ENCODE measurements at places on chromosomes 3 and 15.

- DNase-seq: no peak
Measured at GRCh38 chr3:78668302-78668701, 1099.5 kb downstream of the ROBO1 start.

DNA sequence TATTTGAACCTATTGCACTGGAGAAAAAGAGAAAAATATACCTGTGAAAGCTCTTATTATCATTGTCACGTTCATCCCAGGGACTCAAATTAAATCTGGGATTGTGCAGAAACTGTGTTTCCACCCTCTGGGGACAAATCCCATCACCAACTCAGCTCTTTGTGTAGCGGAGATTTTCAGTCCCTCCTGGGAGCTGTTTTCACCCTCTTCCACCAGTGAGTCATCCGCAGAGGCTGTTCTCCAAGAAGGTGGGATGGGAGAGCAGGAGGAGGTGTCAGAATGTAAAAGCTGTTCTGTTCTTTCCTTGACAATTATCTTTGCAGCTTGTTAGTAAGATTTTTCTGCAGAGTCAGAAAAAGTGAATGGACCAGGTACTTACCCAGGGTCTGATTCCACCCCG, 28.0 kb downstream of the SV2B start:
- DNase-seq: no peak

DNA sequence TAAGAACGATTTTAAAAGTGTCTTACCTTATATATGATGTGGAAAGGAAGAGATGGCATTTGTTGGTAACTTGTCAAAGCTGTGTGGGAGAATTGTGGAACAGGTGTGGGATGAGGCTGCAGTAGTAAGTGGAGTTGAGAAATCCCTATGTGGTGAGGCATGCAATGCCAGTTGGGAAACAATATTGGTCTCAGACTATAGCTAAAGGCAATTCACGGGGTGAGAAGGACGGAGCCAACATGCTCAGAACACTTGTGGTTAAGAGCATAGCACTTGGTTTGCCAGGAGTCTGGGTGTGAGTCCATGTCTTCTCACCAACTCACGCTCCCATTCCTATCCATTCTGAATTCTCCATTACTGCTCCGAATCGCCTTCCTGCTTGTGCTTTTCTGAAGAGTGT, 615.6 kb upstream of the ADAMTS9 start:
- no peak for DNase-seq

GRCh38 chr15:93519599-93519998, 430.6 kb upstream of the RGMA start:
- DNase-seq: no peak

- DNase-seq: no peak
Measured at GRCh38 chr3:22907161-22907780, 295.9 kb upstream of the UBE2E2 start.

GRCh38 chr3:46971151-46971550, 5.4 kb downstream of the CCDC12 start:
- no peak for DNase-seq

- DNase-seq: peak; percentile 60
Measured at GRCh38 chr3:172516318-172517214, 6.7 kb downstream of the TNFSF10 start.

DNA sequence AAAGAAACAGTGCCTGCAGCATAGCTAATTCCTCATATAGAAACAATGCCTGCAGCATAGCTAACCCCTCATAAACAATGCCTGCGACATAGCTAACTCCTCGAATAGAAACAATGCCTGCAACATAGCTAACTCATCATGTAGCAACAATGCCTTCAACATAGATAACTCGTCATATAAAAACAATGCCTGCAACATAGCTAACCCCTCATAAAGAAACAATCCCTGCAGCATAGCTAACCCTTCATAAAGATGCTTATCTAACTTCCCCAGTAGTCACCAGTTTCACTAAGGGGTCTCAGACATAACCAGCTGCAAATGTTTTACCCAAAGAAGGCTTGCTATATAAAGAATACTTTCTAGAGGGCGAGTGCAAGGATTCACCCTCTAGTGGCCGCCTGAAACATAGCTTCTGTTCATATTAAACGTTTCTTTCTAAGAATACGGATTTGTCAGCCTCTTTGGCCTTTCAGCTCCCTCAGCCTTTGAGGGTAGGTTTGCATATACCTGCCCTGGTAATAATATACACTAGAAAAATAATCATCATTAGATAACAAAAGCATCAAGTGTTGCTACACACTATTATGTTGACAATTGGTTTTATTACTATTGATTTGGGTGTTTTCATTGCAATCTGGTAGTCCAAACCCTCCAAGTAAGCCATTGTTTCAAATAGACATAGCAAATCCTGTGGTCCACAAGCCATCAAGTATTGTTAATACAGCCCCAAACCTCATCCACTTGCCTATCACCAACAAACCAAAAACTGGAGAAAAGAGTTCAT, 44.4 kb upstream of the FAN1 start:
- no peak for DNase-seq

DNA sequence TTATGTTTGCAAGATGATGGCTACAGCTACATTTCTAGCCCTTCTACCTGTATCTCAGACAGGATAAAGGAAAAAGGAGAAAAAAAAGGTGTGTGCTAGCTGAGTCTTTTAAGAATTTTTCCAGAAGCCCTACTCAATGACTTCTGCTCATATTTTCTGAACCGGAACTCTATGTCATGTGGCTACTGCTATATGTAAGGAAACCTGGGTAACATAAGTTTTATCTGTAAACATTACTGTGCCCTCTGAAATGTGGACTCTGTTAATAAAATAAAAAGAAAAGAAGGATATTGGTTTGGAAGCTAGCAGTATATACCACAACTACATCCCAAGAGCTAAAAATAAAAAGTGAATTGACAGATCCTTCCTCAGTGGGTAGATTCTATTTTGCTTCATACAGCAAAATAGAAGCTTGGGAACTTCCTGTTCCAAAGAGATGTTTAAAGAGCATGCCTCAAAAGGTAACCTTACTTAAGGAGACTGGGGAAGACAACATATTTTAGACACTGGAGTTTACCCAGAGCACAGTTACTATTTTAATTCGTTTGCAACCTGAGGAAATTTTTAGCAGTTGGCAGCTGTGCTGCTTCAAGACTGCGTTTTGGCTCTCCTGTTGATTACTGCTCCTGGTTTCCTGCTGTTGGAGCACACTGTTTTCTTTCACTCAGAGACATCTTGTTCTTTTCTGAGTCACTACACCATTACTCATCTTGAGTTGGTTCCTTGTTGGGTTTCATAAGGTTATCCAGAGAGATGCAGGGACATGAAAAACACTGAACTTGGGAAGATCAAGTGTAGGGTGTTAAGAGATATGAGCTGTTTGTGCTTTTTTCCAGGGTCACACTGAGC, 280.7 kb downstream of the NFKBIZ start:
- DNase-seq: peak; percentile 20

DNA sequence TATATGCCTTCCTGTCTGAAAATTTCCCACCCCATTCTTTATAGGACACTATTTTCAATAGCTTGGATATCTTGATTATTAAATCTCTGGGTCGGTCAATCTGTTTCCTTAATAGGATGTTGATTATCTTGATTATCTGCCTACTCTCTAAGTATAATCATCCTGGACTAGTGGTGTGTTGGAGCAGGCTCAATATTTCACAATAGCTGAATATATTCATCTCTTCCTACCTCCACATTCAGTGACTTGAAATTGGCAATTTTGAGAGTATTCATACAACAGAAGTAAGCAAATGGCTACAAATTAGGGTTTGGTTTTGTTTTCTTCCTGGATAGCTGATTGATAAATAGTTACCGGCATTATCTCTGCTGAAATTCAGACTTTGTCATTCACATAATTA, 1162.6 kb downstream of the ROBO1 start:
- DNase-seq: no peak

DNA sequence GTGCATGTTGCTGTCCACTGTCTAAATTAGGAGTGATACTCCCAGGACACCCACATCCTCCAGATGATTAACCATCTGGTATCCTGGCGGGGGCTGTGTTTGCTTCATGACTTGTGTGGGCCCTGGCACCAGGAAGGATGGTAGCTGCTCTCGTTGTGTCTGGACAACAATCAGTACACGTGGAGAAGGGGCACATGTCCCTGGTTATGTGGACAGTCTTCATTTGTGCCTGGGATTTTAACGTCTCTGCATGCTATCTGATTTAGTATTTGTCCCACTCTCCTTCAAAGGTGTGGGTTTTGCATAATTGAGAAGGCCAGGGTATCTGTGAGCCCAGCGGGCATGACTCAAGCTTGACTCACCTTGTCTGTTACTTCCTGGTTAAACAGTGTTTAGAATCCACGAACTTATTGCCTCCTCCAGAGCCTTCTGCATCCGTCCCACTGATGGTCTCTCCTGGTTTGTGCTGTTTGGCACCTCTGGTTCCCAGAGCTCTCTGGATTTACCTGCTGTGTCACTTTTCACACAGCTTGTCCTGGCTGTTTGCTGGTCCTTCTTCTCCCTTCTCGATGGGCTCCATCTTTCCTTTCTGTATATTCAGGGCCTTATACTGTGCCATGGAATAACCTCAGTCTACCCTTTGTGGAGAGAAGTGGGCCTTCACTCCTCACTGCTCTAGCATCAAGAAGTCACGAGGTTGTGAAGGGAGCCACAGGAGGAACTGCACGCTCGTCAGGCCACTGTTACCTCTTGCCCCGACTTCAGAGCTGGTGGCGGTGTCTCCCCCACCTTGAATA, 32.5 kb downstream of the ARNT2 start:
- peak; percentile 80 for DNase-seq

GRCh38 chr3:70127192-70127591, 127.7 kb downstream of the SAMMSON start:
- DNase-seq: no peak

GRCh38 chr3:46163556-46164041, 44.5 kb downstream of the CCR1 start:
- no peak for DNase-seq

DNA sequence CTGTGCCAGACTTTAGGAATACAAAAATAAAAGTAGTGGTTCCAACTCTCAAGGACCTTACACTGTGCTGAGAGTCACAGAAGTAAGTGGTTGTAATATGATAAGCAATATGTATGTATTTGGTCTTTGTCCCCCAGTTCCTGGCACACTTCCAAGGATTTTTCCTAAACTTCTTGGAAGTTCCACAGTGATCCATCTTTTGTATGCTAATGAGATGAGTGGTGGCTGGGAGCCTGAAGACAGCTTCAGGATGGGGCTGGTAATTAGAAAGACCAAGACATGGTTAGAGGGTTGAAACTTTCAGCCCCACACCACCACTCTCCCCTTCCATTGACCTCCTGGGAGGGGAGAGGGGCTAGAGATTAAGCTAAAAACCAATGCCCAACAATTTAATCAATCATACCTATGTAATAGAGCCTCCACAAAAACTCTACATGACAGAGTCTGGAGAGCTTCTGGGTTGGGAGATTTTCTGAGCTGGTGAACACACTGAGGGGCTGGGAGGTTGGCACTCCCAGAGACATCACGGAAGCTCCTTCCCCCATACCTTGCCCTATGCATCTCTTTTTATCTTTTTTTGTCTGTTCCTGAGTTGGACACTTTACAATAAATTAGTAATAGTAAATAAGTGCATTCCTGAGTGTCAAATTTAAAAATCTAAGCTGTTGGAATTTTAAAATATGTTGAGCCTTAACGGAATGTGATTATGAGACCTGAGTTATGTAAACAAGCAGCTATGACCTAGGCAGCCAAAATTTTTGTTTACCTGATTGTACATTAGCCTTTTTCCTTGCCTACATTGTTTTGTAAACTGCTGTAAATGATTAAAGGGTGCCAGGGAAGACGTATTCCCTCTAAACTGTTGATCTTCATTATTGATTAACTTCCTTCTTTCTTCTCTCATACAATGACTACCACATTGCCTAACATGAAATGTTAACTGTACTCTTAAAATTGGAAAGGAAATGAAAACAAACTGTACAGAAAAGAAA, 24.3 kb downstream of the CD200R1L start:
- DNase-seq: no peak
